ENCODE measurements at places on chromosomes 4 and X. TPM values are rescaled to one million over a fixed set of nuclear protein-coding genes. Genes with fewer than 3 reads are reported as not detected.
A peak's percentile ranks its signal among the peaks of the same experiment; 100 is the strongest.

Gene TMEM156
- 3.0 TPM for polyA plus RNA-seq

Gene CLDN34
- polyA plus RNA-seq = 0.18 TPM

Gene TKTL1
- 0.28 TPM for polyA plus RNA-seq

Gene GUCY1A1
- polyA plus RNA-seq = 78.4 TPM

Gene JADE1
- 50.3 TPM for polyA plus RNA-seq

Gene GIMD1
- not detected for polyA plus RNA-seq

Gene BEND2
- 0.10 TPM for polyA plus RNA-seq

Gene GPRASP1
- polyA plus RNA-seq = 18.2 TPM

Gene HCFC1
- 43.2 TPM for polyA plus RNA-seq

DNA sequence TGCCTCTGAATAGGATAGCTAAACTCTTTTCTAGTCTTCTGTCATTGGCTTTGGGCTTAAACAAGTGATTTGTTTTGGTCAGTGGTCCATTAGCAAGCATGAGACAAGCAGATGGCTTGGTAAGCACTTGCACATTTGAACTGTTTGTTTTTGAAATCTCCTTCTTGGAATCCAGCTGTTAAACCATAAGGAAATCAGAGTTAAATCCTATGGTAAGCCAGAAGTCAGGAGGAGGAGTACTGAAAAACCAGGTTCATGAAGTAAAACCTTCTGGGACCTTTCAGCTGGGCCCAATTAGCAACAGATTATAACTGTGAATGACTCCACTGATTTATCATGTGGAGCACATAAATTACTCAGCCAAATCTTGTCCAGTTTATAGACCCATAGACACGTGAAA is 1042.5 kb upstream of the PABPC4L start:
- peak; percentile 21 for DNase-seq

DNA sequence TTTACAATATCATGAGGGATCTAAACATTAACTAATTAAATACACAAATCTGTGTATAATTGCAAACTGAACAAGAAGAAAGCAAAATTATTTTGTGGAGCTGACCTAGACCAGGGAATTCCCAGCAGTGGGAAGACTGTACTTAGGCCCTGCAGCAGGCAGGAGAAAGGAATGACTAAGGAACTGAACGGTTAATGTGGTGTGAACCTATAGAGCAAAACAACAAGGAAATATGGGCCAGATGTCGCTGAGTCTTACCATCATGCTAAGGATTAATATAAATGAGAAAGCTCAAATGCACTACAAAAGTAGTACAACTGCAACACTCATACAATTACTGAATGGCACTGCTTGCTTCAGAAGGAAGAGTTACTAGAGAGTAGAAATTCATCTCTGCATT is 120.3 kb upstream of the ATXN3L start:
- no peak for DNase-seq

DNA sequence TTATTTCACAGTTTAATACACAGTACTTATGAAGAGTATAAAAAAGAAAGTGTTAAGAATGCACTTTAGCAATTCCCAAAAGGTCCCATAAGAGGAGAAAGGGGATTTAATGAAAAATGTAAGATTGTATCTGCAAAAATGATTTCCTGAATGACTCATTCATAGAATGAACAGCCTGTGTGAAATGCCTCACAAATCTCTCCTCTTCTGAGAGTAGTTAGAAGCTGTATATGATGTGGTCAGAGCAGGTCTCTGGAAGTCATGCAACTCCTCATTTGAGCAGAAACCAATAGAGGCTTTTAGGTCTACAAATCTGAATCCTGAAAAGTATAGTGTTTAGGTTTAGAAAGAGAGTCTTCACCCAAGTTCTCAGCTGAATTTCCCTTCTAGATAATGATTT is 381.3 kb upstream of the INTU start:
- no peak for DNase-seq

DNA sequence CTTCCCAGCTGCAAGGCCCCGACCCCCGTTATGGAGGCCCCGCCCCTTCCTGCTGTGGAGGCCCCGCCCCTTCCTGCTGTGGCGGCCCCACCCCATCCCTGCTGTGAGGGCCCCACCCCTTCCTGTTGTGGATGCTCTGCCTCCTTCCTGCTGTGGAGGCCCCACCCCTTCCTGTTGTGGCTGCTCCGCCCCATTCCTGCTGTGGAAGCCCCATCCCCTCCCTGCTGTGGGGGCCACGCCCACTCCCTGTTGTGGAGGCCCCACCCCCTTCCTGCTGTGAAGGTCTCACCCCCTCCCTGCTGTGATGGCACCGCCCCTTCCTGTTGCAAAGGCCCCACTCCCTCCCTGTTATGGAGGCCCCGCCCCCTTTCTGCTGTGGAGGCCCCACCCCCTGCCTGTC is 104.9 kb upstream of the PSAPL1 start:
- no peak for DNase-seq

DNA sequence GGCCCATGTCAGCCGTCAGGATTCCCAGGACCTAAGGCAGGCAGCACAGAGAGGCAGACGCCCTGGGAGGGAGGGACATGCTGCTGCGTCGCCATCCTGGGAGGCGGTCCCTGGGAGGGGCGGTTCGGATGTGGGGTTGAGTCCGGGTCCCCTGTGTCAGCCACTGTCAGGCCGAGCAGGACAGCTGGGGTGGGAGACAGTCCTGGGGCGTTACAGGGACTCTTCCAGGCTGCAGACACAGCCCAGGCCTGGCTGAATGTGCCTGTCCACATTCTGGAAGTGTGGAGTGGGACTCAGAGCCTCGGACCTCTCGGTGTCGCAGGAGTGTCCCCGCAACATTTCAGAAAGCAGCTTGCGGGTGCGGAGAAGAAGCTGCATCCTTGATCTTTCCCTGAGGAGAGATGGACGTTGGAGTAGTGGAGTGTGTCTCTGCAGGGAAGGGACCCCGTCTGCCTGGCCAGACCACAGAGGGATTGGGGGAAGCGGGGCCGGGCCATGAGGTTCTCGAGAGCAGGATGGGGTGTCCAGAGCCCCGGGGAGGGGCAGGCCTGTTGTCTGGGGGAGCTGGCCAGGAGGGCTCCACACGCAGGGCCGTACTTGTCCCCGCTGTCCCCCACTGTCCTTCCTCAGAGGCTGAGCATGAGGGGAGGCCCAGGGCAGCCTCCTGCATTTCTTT is 6.1 kb downstream of the AKAP17A start:
- DNase-seq = no peak

GRCh38 chrX:101931136-101931487 is 715 bp downstream of the ZMAT1 start:
- no peak for DNase-seq

- no peak for DNase-seq
Measured at GRCh38 chrX:13520351-13520750, 49.0 kb upstream of the EGFL6 start.

GRCh38 chr4:113838460-113838859 is 76.9 kb upstream of the CAMK2D start:
- no peak for DNase-seq

GRCh38 chr4:100063355-100063754 is 113.3 kb upstream of the H2AZ1 start:
- no peak for DNase-seq

- DNase-seq = no peak
Measured at GRCh38 chr4:10694151-10694827, 9.7 kb upstream of the CLNK start.

GRCh38 chr4:81512757-81513501 is 41.2 kb upstream of the RASGEF1B start:
- no peak for DNase-seq

- DNase-seq = no peak
Measured at GRCh38 chr4:5932035-5932568, 39.2 kb upstream of the CRMP1 start.

- DNase-seq = no peak
Measured at GRCh38 chr4:20895208-20895607, 194.9 kb downstream of the PACRGL start.

DNA sequence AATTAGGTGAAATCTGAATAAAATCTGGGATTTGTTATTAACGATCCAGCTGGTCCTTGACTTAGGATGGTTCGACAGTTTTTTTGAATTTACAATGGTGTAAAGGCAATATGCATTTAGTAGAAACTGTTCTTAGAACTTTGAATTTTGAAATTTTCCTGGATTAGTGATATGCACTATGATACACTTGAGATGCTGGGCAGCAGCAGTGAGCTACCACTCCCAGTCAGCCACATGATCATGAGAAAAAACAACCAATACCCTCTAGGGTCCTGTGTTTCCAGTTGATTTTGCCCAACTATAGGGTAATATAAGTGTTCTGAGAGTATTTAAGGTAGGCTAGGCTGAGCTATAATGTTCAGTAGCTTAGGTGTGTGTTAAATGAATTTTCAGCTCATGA is 303.7 kb downstream of the GPAT3 start:
- DNase-seq = no peak

GRCh38 chr4:7595934-7596461 is 161.3 kb upstream of the PSAPL1 start:
- no peak for DNase-seq

GRCh38 chr4:25103418-25103817 is 56.8 kb downstream of the SEPSECS start:
- no peak for DNase-seq

- DNase-seq = no peak
Measured at GRCh38 chrX:149032449-149032848, 472.7 kb downstream of the IDS start.
